ENCODE measurements at places on chromosomes 3 and 15. TPM values are rescaled to one million over a fixed set of nuclear protein-coding genes. Genes with fewer than 3 reads are reported as not detected.

DNA sequence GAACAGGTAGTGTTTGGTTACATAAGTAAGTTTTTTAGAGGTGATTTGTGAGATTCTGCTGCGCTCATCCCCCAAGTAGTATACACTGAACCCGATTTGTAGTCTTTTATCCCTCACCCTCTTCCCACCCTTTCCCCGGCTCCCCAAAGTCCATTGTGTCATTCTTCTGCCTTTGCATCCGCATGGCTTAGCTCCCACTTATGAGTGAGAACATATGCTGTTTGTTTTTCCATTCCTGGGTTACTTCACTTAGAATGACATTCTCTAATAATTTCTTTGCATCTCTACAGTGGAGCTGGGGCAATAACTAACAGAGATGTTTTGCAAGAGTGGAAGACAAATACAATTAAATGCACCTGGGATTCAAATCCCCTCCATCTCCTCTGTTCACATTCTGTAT is 93.2 kb downstream of the TP63 start:
- no peaks in the 10 kb centered on the region for H3K27me3 ChIP-seq
- no peak for DNase-seq
- no peaks in the 10 kb centered on the region for H3K36me3 ChIP-seq
- H3K27ac ChIP-seq = no peak overlapping the region

GRCh38 chr15:74144153-74144775 is 13.9 kb downstream of the ISLR2 start:
- H3K27me3 ChIP-seq = peaks cover 64% of the 10 kb centered on the region
- H3K4me3 ChIP-seq = no peak overlapping the region
- H3K36me3 ChIP-seq = no peaks in the 10 kb centered on the region
- no peak overlapping the region for H3K27ac ChIP-seq
- no peak for DNase-seq

DNA sequence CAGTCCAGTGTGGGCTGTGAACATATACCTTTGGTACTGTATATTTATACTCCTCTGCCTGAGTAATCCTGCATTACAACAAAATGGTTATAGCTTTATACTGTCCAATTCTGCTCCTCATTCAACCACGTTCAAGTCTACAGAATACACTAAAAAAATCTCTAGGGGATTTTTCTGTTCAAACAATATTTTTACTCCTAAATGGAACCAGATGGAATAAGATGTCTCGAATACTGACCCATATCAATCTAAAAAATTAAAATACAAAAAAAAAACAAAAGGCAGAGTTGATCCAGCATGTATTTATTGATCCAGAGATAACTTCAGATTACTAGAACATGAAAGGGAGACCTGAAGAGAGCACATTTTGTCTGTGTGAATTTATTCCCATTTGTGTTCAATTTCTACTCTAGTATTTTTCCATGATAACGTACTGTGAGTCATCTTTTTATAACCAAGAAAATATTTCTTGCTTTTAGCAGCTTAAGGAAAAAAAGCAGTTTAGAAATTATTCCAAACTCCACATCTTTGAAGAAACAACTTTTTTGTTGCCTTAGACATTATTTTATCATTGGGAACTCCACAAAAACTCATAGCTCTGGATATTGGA is 910.7 kb downstream of the TBL1XR1 start:
- no peak for DNase-seq
- H3K4me1 ChIP-seq = no peaks in the 10 kb centered on the region
- no peak overlapping the region for H3K4me3 ChIP-seq
- no peak overlapping the region for H3K27ac ChIP-seq
- no peaks in the 10 kb centered on the region for H3K36me3 ChIP-seq
- no peaks in the 10 kb centered on the region for H3K27me3 ChIP-seq

DNA sequence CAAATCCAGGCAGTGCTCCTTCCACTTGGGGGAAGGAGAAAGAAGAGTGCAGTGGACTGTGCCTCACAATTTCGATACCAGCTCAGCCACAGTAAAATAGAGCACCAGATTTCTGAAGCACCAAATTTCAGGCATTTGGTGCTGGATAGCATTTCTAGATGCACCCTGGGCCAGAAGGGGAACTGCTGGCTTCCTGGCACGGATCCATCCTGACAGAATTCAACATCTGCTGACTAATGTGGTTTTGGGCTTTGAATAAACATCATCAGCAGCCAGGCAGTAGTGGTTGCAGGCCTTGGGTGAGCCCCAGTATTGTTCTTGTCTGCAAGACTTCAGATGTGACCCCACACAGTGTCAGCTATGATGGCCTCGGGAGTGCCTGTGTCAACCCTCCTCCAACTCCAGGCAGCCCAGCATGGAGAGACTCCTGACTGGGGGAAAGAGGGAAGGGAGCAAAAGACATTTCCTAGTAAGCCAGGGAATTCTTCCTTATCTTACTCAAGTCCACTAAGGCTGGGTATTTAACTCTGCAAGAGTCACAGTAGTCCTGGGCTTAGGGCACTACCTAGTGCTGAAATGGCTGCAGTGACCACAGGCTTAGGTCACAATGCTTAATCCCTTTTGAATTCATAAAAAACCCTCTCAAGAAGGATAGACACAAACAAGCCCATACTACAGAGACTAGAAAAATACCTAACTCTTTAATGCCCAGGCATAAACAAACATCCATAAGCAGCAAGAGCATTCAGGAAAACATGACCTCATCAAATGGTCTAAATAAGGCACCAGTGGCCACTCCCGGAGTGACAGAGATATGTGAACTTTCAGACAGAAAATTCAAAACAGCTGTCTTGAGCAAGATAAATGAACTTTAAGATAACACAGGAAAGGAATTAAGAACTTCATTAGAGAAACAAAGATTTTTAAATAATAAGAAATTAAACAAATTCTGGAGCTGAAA is 74.7 kb downstream of the SPATA16 start:
- H3K27me3 ChIP-seq = no peaks in the 10 kb centered on the region
- no peak overlapping the region for H3K4me3 ChIP-seq
- no peak for DNase-seq
- no peaks in the 10 kb centered on the region for H3K4me1 ChIP-seq

GRCh38 chr3:108159105-108159504 is 63.1 kb downstream of the IFT57 start:
- H3K4me3 ChIP-seq = no peak overlapping the region
- peaks cover 9% of the 10 kb centered on the region for H3K4me1 ChIP-seq
- H3K27me3 ChIP-seq = no peaks in the 10 kb centered on the region

DNA sequence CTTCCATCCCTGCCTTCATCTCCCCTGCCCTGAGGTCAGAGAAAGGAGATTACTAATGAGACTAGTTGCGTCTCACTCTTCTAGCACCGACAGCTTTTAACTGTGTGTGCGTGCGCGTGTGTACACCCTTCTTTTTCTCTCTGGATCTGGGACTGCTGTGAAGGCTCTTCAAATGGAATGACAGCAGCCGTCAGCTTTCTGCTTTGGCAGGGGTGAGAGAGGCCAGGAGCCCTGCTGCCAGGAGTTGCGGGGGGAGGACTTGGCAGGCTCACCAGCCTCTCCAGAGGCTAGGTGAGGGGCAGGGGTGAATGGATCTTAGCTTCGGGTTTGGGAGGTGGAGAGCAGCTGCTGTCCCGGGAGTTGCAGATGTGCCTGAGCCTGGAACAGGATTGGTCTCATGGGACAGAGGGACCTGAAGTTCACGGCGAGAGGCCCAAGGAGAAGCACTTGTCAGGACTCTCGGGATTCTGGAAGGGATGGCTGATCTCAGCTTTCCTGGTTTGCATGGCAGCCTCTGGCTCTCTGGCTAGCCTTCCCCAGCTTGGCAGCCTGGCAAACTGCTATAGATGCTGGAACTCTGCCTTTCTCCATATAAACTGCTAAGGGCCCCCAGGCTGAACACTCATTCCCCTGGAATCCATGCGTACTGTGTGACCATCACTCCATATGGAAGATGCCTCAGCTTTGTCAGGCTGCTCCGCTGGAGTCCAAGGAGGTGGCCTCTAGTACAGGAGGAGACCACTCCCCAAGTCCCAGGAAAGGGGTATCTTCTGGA is 16.6 kb downstream of the TEX264 start:
- H3K27ac ChIP-seq = peak overlapping the region; percentile 90
- H3K4me3 ChIP-seq = peak overlapping the region; percentile 72
- no peaks in the 10 kb centered on the region for H3K27me3 ChIP-seq
- no peak for DNase-seq
- peaks cover 63% of the 10 kb centered on the region for H3K4me1 ChIP-seq
- peaks cover 45% of the 10 kb centered on the region for H3K36me3 ChIP-seq

GRCh38 chr3:197367081-197367780 is 68.8 kb upstream of the DLG1 start:
- no peak for DNase-seq
- no peaks in the 10 kb centered on the region for H3K4me1 ChIP-seq
- peaks cover 8% of the 10 kb centered on the region for H3K27me3 ChIP-seq
- H3K27ac ChIP-seq = no peak overlapping the region
- no peak overlapping the region for H3K4me3 ChIP-seq
- H3K36me3 ChIP-seq = no peaks in the 10 kb centered on the region

- peak; percentile 88 for DNase-seq
- peaks cover 67% of the 10 kb centered on the region for H3K4me1 ChIP-seq
- H3K4me3 ChIP-seq = peak overlapping the region; percentile 39
- H3K36me3 ChIP-seq = peaks cover 50% of the 10 kb centered on the region
These were observed 39.3 kb downstream of the KLHL6 start for GRCh38 chr3:183515968-183516851.

- no peaks in the 10 kb centered on the region for H3K27me3 ChIP-seq
- H3K4me3 ChIP-seq = no peak overlapping the region
- no peaks in the 10 kb centered on the region for H3K4me1 ChIP-seq
- no peaks in the 10 kb centered on the region for H3K36me3 ChIP-seq
- no peak for DNase-seq
These were observed 480.3 kb upstream of the ALCAM start for GRCh38 chr3:104886220-104886995.

GRCh38 chr15:23736033-23736673 is 49.0 kb upstream of the NDN start:
- H3K4me1 ChIP-seq = no peaks in the 10 kb centered on the region
- no peak overlapping the region for H3K4me3 ChIP-seq
- no peak overlapping the region for H3K27ac ChIP-seq

- no peak overlapping the region for H3K27ac ChIP-seq
- peaks cover 17% of the 10 kb centered on the region for H3K27me3 ChIP-seq
- H3K4me3 ChIP-seq = no peak overlapping the region
- DNase-seq = no peak
- H3K4me1 ChIP-seq = peaks cover 2% of the 10 kb centered on the region
- no peaks in the 10 kb centered on the region for H3K36me3 ChIP-seq
These were observed 35.5 kb upstream of the ALDH1A3 start for GRCh38 chr15:100844167-100844566.

DNA sequence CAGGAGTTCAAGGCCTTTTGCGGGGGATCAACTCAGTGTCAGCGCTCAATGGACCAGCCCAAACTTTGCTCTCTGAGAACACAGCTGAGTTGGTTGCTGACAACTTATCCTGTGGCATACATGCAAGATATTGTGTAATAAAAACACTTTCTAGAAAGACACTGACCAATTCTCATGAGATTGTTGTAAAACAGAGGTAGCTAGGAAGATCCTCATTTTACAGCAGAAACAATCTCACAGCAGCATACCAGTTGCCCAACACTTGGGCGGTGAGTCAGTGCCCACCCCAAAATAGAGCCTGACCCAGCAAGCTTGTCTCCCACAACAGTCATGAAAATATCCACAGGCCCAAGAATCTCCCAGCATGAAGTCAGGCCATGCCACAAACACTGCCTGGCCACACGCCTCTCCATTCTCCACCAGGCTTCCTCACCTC is 18.2 kb downstream of the KLHL6 start:
- no peak overlapping the region for H3K4me3 ChIP-seq
- DNase-seq = no peak
- H3K27ac ChIP-seq = peak overlapping the region; percentile 74
- peaks cover 28% of the 10 kb centered on the region for H3K36me3 ChIP-seq
- H3K27me3 ChIP-seq = no peaks in the 10 kb centered on the region

GRCh38 chr3:183114384-183115178 is 15.3 kb upstream of the MCCC1 start:
- peaks cover 13% of the 10 kb centered on the region for H3K27me3 ChIP-seq
- DNase-seq = no peak
- no peaks in the 10 kb centered on the region for H3K36me3 ChIP-seq
- no peak overlapping the region for H3K27ac ChIP-seq
- H3K4me1 ChIP-seq = peaks cover 1% of the 10 kb centered on the region
- no peak overlapping the region for H3K4me3 ChIP-seq

GRCh38 chr3:175777495-175777894 is 918.4 kb downstream of the NAALADL2 start:
- H3K4me3 ChIP-seq = no peak overlapping the region
- no peaks in the 10 kb centered on the region for H3K27me3 ChIP-seq
- no peak overlapping the region for H3K27ac ChIP-seq
- H3K36me3 ChIP-seq = no peaks in the 10 kb centered on the region
- no peaks in the 10 kb centered on the region for H3K4me1 ChIP-seq
- DNase-seq = no peak

DNA sequence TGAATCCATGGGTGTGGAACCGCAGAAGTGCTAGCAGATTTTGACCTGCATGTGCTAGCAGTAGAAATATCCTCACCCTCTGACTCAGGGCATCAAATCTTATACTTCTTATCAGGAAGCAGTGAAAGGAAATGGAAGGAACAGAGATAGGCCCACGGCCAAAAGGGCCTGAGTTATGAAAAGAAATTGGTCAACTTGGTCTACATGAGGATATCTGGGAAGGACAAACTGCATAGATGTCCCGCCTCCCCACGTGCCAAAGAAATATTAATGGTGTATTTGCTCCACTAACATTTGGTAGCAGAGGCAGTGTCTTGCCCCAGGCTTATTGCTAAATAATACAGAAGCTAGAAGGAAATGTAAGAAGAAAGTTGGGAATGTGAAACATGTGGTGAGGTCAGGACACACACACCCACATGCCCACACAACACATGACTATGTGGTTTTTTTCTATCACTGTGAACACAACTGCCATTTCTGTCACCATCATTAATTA is 93.6 kb upstream of the COL8A1 start:
- H3K27ac ChIP-seq = no peak overlapping the region
- peaks cover 5% of the 10 kb centered on the region for H3K4me1 ChIP-seq
- no peaks in the 10 kb centered on the region for H3K27me3 ChIP-seq
- H3K36me3 ChIP-seq = no peaks in the 10 kb centered on the region

DNA sequence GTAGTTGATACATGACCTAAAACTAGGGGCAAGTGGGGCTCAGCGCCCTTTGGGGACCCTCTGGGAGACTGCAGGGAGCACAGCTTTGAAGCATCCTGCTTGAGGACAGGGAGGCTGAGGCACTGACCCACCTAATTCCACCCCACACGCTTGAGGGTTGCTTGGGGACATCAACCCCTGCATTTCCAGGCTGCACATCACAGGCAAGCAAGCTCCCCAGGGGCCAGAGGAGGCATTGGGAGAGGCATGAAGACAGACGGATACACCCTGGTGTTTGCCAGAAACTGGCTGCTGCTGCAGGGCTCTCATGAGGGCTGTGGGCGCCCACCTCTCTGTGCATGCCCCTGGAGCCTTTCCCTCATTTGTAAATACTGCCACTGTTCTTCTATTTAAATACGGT is 99.3 kb downstream of the ABHD5 start:
- no peaks in the 10 kb centered on the region for H3K27me3 ChIP-seq
- no peak for DNase-seq
- H3K4me1 ChIP-seq = no peaks in the 10 kb centered on the region

GRCh38 chr3:64104006-64104405 is 80.7 kb upstream of the PSMD6 start:
- H3K4me3 ChIP-seq = no peak overlapping the region
- H3K4me1 ChIP-seq = no peaks in the 10 kb centered on the region
- DNase-seq = no peak
- H3K27me3 ChIP-seq = no peaks in the 10 kb centered on the region
- no peak overlapping the region for H3K27ac ChIP-seq

SLC28A2 gene
- not detected for total RNA-seq

SERPINI2 gene
- total RNA-seq = not detected

PAK6 gene
- total RNA-seq = 0.33 TPM

TMEM212 gene
- total RNA-seq = not detected

RBPMS2 gene
- total RNA-seq = not detected

TNIK gene
- total RNA-seq = 27.4 TPM

ALDH1L1 gene
- not detected for total RNA-seq

HAPLN3 gene
- 77.0 TPM for total RNA-seq

JAGN1 gene
- 41.0 TPM for total RNA-seq

STRC gene
- total RNA-seq = 0.05 TPM

Measured in activated CD4-positive, alpha-beta T cell treated with anti-CD3 and anti-CD28 coated beads, Interleukin-2, amount 10 ng/mL, durations not matched to agents 24 days and 14 days (primary cell).